ENCODE measurements at places on chromosomes 4 and X.

GRCh38 chr4:118774989-118775388 is 60.9 kb downstream of the SEC24D start:
- no peak for DNase-seq

- no peak for DNase-seq
These were observed 50.4 kb downstream of the MID1 start for GRCh38 chrX:10569946-10570345.

- no peak for DNase-seq
These were observed 77.7 kb downstream of the CC2D2A start for GRCh38 chr4:15547392-15547791.

DNA sequence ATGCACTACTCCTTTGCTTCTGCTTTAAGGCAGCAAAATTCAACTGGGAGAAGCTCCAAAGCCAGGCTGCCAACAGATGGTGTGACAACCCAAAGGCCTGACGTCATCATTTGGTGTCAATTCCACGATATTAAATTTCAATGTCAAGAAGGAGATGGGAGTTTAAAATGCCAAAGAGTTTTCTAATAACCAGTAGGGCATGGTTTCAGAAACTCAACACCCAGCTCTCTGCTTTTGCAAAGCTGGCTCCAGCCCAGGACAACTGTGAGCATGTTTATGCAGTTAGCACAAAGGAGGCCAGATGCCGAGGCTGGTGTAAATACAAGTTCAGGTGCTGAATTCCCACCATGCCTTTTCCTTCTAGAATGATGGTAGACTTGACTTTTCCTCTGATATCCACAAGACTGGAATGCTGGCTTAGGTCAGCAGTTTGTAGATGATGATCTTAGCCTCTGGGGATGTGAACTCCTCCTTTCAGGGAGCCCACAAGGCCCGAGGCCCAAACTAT is 67.3 kb downstream of the AFAP1 start:
- DNase-seq = no peak

DNA sequence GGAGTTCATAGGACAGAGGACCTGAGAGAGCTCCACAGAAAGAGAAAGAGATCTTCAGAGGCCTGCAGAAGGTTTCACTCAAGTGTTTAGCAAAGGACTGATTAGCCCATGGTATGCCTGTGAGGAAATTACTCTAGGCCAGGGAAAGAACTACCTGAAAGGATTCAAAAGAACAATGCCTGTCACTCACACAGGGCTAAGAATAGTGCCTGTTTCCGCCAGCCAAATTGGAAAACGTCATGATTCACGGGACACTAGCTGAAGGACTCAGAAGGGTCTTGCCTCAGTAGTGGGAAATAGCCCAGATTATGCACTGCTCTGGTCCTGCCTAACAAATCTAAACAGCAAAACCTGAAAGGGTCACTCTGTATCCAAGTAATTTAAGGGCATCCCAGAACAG is 21.1 kb downstream of the SYTL4 start:
- no peak for DNase-seq

- no peak for DNase-seq
These were observed 155.2 kb upstream of the SPIN4 start for GRCh38 chrX:63506320-63506719.

DNA sequence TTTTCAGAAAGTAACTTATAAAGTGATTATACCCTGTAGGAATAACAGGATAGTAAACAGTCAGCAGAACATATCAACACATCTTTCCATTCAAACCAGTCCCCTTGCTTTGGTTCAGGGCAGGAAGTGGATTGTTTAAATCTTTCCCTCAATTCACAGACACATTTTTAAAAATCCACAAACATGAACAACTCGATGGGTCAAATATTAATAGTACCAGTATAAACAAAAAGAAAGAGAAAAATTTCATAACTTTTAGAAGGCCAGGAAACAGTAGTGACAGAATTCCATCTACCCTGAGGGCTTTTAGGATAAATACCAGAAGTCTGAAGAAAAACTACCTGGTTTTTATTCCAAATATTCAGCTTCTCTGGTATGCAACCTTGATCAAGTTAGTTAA is 1072.8 kb upstream of the PABPC4L start:
- DNase-seq = no peak

DNA sequence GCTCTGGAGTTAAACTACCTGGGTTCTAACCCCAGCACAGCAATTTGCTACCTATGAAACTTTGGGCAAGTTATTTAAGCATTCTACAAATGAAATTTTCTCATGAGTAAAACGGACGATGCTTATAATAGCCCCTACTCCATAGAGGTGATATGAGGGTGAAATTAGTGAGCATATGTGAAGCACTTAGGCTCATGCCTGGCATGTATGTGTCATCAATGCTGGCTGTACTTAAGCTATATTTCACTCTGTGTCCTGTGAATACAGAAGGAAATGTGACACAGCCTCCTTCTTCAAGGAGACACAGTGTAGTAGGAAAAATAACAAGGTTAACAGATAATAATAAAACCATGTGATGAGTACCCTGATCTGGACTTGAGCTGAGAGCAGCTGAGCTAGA is 20.4 kb upstream of the FMR1NB start:
- DNase-seq = no peak

- DNase-seq = no peak
These were observed 1.8 kb downstream of the KLF3 start for GRCh38 chr4:38665551-38666411.

DNA sequence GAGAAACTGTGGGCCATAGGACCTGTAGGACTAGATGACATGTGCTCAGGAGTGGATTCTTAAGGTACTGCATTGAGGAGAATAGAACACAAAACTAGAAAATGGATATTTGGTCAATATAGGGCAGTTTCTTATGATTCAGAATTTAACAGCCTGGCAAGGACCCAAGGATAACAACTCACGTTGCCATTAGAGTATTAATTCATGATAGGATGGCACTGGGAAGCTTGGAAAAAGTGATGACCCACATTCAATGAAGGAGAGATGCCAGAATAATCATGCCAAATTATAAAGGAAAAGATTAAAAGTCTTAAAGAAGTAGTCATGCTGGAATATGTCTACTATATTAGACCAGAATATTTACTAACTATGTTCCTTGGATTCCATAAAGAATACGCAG is 594.5 kb downstream of the ANKRD50 start:
- DNase-seq = no peak

GRCh38 chr4:165970703-165971420 is 97.8 kb downstream of the TLL1 start:
- DNase-seq = no peak
